ENCODE measurements at places on chromosomes 1 and 21.

GRCh38 chr21:25573409-25574206, 33.7 kb downstream of the MRPL39 start:
- no peak for DNase-seq

- DNase-seq = no peak
Observed at GRCh38 chr1:174413632-174414031, 34.1 kb upstream of the GPR52 start.

DNA sequence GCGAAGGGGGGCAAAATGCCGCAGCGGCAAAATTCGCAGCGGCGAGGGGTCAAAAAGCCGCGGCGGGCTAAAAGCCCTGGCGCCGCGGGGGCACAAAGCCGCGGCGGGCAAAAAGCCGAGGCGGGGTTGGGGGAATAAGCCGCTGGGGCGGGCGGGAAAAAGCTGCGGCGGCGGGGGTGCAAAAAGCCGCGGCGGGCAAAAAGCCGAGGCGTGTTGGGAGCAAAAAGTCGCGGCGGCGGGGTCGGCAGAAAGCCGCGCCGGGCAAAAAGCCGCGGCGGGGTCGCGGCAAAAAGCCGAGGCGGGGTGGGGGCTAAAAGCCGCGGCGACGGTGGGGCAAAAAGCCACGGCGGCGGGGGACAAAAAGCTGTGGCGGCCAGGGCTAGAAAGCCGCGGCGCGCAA, 3902.5 kb downstream of the SRGAP2C start:
- no peak for DNase-seq

- DNase-seq = no peak
Observed at GRCh38 chr1:34164771-34165391, at the start of gene CSMD2. Gene CSMD2, minus strand, starts transcription at chr1:34165230. Its CDS starts 133 bp downstream, at chr1:34165097.

DNA sequence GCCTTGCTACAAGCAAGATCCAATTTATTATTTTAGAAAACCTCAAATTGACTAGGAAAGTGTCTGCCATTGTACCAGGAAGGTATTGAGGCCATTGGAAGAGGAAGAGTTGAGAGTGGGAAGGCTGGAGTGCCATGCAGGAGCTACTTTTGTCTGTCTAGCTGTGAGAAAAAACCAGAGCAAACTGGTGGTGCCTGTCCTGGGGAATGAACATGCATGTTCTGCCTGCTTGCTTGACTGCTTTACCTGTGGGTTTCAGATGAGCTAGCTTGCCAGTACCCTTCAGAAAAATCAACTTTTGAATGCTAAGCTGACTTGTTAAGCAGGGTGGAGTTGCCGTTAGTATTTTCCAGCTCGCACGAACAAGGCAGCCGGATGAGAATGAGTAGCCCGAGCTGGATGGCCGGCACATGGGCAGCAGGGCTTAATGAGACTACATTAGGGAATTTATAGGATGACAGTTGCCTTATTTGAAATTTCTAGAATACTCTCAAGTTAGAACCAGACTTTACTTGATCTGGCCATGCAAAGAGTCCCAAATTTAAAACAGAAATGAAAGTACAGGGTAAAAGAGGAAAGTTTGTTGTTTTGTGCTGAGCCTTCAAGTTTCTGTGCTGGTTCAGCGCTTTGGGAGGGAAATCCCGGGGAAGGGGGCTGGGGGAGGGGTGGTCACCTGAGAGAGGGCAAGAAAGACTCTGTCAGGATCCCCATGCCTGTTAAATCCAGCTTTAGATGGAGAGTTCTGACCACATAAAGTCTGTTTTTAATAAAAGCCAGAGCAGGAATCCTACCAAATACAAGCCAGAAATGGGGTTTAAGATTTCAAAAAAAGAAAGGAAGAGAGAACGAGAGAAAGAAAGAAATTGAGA, 29.6 kb upstream of the C1orf105 start:
- DNase-seq = no peak

DNA sequence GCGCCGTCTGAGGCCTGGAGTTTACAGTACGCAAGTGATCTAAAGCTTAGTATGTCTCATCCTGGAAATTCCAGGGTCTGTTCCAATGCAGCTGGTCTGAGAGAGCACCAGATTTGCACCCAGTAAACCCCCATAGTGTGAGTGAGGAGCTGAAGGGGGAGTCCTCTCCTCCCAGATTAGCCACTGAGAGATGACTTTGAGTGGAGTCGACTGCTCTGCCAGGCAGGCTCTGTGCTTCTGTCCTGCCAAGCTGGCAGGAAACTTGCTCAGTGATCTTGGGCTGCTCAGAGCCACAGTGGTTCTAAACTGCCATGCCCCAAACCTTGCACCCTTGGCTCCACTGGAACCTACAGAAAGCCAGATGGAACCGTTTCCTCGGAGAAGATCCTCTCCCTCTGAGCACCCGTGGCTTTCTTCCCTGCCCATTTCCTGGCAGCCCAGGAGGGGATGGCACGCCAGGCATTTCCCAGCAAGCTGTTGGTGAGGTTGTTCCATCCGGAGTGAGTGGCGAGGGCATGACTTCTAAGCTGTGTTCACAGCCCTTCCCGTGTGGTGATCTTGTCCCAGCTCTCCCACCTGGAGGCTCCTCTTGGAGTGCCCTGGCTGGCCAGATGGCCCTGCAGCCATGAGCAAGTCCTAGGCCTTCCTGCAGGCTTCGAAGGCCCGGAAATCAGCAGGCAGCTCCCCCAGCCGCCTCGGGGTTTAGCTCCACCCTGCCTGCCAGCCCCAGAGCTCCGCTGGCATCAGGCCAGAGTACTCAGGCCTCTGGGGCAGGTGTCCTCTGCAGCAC, 125.9 kb upstream of the VAMP3 start:
- no peak for DNase-seq

DNA sequence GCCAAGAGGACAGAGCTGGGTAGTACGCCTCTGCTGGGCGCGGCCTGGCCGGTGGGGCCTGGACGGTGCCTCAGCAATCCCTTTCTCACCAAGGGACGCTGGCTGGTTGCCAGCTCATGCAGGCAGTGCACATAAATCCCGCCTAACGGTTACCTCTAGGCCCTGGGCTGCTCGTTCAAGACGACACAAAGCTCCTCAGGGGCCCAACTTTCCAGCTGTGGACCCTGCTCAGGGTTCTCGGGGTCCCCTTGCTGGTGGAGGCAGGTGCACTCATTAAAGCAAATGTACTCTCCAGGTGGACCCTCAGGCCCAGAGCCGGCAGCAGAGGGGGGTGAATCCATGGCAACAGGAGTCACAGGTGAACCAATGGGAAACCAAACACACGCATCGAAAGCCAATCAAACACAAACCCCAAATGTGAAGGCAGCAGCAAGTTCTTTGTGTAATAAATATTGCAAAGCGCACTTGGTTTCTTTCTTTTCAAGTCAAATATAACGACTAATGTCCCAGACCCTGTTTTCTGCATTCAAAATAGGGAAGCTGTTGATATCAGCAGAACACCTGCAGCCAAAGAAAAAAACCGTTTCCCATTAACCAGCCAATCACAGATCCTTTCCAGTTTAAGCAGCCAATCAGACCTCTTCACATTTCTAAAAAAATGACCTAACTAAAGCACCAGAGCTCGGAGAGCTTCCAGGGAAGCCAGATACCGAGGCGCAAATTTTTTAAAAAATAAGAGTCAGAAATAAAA, 26.1 kb upstream of the CLSTN1 start:
- no peak for DNase-seq

- no peak for DNase-seq
Observed at GRCh38 chr1:69913977-69914376, 291.4 kb downstream of the LRRC40 start.

DNA sequence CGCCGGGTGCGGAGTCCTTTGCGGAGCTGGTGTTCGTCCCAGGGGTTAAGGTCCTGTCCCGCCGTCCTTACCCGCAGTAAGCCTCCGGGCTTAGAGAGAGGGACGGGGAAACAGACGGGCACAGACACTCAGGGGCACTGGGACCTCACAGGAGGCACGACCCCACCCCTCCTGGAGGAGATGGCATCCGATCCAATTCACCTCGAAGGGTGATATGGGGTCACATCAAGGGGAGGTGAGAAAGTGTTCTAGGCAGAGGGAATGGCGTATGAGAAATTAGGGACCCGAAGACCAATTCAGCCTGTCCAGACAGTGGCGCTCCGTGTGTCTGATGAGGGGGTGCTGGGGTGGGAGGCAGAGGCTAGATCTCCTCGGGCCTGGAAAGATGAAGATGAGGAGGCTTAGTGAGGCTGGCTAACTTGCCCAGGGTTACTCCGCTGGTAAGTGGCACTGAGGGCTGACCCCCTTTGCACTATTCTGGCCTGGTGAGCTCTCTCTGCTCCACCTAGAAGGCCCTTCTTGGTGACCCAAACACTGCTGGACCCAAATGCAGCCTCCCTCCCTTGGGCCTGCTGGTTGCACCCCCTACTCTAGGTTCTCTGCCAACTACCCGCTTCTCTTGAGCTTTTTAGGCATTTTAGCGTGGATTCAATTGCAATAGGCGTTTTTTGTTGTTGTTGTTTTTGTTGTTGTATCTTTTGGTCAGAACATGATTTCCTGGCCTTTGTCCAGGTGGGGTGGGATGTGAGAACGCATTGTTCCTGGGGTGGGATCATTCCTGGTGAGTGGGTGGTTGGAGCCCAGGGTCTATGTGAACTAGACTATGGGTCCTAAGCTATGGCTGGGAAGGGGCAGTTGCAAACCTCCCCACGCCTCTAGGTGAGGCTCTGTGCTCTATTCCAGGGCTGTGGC, 12.3 kb downstream of the BTBD19 start:
- no peak for DNase-seq

- no peak for DNase-seq
Observed at GRCh38 chr1:224799083-224799482, 130.4 kb upstream of the DNAH14 start.

DNA sequence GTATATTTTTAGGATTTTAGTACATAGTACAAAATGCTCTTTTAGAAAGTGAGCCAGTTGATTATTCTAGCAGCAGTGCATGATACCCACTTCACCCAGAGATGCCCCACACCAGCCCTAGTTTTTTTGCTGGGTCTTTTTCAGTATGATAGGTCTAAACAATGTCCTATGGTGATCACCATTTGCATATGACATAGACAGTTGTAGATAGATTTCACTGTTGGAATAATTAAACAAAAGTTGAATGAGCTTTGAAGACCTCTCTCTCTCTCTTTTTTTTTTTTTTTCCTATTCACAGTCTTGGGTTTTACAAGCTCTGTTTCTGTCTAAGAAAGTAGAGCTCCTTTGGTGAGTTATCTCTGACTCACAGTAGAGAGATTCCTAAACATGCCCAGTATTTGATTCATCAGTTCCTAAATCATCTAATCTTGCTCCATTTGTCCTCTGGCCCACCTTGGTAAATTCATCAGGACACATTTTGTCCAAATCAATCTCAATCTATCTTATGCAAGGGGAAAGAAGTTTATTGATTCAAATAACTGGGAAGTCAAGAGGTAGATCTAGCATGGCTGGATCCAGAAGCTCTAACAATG, 44.7 kb upstream of the VAV3 start:
- DNase-seq = no peak

DNA sequence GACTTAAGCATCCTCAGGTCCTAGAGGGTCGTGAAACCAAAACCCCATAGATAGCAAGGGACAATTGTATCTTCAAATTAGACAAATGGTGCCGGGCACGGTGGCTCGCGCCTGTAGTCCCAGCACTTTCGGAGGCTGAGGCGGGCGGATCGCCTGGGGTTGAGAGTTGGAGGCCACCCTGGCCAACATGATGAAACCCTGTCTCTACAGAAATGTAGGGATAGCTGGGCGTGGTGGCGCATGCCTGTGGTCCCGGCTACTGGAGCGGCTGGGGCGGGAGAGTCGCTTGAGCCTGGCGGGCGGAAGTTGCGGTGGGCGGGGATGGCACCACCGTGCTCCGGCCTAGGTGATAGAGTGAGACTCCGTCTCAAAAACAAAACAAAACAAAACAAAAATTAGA, 780.6 kb downstream of the BRINP3 start:
- DNase-seq = no peak

DNA sequence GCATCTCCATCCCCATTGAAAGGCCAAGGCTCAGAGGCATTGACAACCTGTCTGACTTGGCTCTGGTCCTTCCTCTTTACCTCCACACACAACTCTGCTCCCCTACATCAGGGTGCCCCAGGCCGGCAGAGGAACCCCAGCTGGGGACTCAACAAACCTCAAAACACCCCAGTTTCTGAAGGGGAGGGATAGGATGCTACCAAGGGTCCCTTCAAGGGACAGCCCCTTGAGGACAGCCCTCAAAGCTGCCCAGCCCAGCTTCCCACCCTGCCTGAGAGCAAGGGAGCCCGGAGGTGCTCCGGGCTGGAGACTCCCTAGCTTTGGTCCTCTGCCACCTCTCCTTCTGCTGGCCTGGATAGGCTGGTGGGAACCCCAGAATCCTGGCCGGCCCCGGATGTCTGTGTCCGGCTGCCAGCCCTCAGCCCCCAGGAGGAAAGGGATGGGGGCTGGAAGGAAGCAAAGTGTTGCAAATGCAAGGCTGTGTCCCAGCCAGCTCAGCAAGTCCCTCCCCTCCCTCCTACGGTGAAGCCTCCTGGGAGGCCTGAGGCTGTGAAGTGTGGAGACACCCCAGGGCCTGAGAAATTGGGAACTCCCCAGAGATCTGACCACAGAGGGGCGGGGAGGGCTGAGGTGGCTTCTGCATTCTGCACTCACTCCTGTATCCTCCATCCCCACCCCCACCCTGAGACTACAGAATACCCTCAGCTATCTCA, 1.1 kb upstream of the MARCKSL1 start:
- DNase-seq = peak; percentile 59

DNA sequence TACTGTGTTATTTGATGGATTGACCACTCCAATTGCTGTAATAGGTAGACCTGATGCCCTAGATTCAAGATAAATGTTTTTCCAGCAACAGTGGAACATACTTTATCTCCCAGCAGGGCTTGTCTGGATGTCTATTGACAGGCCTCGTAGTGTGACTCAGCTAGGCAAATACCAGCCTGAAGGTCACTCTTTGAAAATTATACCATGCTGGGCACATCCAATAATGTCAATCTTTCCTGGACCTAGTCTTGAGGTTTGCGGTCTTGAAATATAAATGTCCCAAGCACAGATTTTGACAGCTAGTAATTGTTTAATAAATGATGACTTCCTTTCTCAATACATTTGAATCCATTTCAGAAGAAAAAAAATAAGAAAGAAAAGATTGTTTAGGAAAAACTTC, 1138.0 kb upstream of the TMPRSS15 start:
- no peak for DNase-seq

DNA sequence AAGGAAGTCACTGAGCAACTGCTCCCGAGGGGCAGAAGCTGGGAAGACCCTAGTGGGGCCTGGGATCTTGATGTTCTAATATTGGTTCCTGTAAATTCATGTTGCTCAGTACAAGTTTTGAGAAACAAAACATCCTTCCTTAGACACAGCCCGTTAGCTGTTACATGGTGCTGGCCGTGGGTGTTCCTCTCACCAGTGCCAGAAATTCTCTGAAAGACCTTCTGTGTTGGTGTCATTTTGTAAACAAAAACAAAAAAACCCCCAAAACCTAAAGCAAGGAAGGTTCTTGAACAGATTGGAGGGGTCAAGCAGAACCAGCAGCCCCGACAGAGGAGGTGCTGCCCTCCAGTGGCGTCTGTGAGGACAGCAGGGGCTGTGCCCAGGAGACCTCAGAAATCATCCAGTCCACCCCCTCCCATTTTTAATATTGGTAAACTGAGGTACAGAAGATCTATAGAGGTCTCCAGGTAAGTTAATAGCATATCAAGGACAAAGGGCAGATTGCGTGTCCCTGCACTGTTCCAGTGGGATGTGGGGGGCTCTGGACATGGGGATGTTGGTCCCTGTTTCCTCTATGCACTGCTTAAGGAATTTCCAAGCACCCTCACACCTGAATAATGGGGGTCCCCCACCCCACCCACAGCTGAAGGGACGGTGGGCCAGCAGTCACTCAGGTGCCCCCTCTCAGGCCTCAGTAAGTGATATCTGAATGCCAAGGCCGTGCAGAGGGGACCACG, 38.2 kb downstream of the SLC2A7 start:
- peak; percentile 67 for DNase-seq
